Caki2 (cell line): ENCODE measurements at places on chromosomes 12 and 14. TPM values are rescaled to one million over a fixed set of nuclear protein-coding genes. Genes with fewer than 3 reads are reported as not detected.

- DNase-seq: no peak
Measured at GRCh38 chr14:50985124-50985858, 41.0 kb upstream of the PYGL start.

GRCh38 chr12:53843545-53843944 is 91.8 kb upstream of the CISTR start:
- DNase-seq: no peak

- no peak for DNase-seq
Measured at GRCh38 chr12:123115409-123116121, 35.3 kb downstream of the PITPNM2 start.

GRCh38 chr12:44158746-44159145 is 322.9 kb downstream of the TMEM117 start:
- DNase-seq: no peak

DNA sequence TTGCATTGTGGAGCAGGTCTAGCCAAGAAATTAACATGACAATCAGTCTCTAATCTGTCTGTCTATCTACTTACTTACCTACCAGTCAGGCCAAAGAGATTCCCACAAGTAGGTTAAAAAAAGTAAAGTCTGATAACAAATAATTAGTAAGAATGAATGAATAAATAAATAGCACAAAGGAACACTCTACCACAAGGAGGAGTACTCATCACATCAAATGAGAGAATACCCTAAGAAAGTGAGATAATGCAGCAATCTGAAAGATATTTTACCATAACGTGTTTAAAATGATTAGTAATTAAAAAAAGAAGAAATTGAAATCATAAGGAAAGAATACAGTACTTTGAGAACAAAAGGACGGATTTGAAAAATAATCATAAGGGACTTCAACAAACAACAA is 187.2 kb downstream of the SYNE2 start:
- no peak for DNase-seq

GRCh38 chr12:124395284-124395752 is 100.4 kb downstream of the RFLNA start:
- no peak for DNase-seq

GRCh38 chr14:88380405-88380804 is 5.1 kb upstream of the SPATA7 start:
- DNase-seq: no peak

DNA sequence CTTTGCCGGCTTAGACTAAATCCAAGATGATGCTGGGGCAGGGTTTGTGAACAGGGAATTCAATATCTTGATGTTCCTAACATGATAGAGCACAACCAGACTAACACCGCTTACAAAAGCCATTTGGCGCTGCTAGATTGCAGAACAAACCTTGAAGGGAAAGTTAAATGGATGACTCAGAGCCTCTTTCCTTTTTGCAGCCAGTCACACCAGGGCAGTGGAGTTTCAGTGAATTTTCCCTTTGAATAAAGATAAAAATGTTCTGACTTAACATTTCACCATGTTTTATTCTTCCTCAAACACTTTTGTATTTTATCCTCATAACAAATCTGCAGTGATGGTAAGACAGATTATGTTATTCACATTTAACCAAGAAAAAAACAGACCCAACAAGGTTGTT is 47.3 kb downstream of the PDE6H start:
- DNase-seq: no peak

GRCh38 chr12:92482599-92482998 is 220.2 kb upstream of the PLEKHG7 start:
- no peak for DNase-seq

DNA sequence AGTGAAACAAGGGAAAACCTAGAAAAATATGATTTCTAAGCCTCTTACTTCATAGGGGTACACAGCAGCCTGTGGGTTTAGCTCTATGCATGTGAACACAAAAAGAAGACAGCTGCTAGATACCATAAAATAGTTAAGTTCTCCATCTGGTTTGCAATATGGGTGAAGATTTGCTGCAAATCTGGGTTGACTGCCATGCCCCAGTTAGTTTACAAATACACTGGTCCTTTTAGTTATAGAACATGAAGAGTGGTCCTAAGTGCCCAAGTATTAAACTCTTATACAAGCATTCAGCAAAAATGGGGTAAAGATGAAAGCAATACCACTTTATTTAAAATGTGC is 176.1 kb downstream of the AEBP2 start:
- no peak for DNase-seq

- no peak for DNase-seq
Measured at GRCh38 chr12:16258963-16259362, 18.5 kb downstream of the SLC15A5 start.

- peak; percentile 28 for DNase-seq
Measured at GRCh38 chr12:132561427-132562156, 48.8 kb downstream of the LRCOL1 start.

- DNase-seq: no peak
Measured at GRCh38 chr14:56554301-56554700, 25.3 kb upstream of the TMEM260 start.

DNA sequence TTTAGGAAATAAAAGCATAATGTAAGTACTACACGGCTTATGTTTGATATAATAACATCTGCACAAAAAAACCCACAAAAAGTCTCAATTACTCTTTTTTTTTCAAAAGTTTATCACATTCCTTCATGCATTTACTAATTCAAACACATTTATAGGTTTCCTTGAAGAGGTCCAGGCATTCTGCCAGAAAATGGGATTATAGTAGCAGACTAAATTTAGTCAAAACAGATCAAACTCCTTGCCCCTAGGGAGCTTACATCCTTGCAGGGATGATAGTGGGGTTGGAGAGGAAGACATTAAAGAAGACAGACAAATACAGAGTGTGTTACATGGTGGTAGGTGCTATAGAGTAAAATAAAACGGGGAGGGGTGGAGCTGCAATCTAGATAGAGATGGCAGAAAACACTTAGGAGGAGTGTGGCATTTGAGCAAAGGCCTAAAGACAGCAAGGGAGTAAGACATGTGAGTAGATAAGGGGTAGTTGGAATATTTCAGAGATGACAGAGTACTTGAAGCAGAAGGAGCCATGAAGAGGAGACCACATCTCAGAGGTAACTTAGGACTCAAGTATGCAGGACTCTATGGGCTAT is 266.9 kb downstream of the PPFIA2 start:
- DNase-seq: no peak

GRCh38 chr14:33710273-33710672 is 240.6 kb downstream of the EGLN3 start:
- no peak for DNase-seq

- DNase-seq: no peak
Measured at GRCh38 chr14:40269436-40269835, 837.2 kb upstream of the FBXO33 start.

GRCh38 chr14:37201724-37202123 is 4.0 kb downstream of the MIPOL1 start:
- no peak for DNase-seq

DNA sequence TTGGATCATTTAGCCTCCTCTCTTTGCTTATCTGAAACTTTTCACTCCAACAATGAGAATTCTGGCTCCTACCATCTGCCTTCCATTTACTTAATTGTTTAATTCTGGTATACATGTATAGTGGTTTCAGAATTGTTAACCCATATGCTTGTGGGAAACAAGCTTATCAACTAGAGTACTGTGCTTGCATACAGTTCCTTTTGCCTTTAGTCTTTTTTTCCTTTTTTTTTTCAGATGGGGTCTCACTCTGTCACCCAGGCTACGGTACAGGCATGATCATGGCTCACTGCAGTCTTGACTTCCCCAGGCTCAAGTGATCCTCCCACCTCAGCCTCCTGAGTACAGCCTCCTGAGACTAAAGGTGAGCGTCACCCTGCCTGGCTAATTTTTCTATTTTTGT is 153.8 kb upstream of the LHX5 start:
- DNase-seq: no peak

GRCh38 chr12:96233939-96234461 is 39.8 kb downstream of the ELK3 start:
- DNase-seq: no peak

- DNase-seq: no peak
Measured at GRCh38 chr12:61452076-61452475, 808.1 kb upstream of the USP15 start.

DNA sequence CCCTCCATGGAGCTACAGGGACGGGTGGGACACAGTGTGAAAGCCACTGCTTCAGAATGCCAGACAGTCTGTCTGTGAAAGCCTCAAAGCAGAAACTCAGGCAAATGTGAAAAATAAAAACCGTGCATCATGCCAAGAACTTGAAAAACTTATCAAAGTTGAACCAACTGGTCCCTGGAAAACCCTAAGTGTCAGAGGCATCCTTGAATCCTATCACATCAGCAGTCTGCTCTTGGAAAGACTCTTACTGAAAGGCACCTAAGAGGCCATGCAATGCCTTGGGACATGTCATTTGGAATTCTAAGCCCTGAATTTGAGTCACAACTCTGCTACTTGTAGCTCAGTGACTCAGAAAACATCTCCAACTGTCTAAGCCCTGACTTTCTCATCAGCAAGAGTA is 62.4 kb upstream of the GRIN2B start:
- no peak for DNase-seq

DNA sequence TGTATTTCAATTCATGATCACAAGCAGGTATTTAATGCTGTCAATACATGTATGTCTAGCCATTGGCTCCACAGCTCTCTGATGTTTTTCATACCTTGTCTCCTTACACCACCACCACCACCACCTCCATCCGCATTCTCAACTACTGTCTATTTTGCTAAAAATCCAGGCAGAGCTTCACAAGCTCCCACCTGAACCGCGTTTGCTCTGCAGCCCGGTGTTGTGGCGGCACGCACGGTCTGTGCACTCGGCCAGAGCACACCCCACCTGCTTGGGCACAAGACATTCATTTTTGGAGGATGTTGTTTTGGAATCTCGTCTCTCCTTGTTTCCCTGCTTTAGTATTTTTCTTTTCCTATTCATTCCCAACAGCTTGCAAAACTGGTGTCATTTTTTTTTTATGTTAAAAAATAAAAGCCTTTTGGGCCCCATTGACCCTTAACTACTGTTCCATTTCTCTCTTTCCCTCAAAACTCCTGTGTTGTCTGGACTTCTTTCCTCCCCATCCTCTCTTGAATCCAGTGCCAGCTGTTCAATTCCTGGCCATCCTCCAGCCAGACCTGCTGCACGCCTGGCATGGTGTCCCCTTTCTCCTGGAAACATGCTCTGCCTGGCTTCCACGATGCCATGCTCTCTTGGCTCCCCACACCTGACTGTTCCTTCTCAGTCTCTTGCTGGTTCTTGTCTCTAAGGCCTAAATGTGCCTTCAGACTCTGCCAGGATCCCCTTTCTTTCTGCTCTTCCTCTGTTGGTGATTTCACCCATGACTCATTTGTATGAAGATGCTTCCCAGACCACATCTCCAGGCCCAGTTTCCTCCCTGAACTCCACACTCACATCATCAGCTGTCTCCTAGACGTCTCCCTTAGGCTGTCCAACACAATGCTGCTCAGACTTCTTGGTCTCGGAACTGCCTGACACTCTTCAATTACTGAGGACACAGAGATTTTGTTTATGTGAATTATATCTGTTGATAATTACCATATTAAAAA is 37.9 kb downstream of the PIWIL1 start:
- no peak for DNase-seq

GRCh38 chr14:80477388-80478160 is 266.3 kb upstream of the DIO2 start:
- no peak for DNase-seq

- DNase-seq: no peak
Measured at GRCh38 chr14:98189511-98189910, 1082.5 kb downstream of the BCL11B start.

- no peak for DNase-seq
Measured at GRCh38 chr14:93775744-93776143, 12.5 kb downstream of the PRIMA1 start.

DNA sequence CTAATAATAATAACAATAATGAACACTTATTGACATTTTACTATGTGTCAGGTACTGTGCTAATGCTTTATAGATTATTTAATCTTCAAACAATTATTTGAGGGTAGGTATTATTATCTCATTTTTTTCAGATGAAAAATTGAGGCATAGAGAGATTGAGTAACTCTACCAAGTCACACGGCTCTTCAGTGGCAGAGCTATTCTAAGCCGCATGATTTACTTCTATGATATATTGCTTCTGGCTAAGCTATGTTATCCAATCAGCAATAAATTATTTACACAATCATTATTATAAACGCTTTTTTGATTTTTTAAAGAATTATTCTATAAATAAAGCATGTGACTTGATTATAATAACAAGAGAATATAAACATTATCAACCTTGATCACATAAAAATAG is 80.0 kb downstream of the TMEM30B start:
- no peak for DNase-seq

GRCh38 chr12:104974626-104975290 is 11.4 kb upstream of the NOPCHAP1 start:
- DNase-seq: no peak

DNA sequence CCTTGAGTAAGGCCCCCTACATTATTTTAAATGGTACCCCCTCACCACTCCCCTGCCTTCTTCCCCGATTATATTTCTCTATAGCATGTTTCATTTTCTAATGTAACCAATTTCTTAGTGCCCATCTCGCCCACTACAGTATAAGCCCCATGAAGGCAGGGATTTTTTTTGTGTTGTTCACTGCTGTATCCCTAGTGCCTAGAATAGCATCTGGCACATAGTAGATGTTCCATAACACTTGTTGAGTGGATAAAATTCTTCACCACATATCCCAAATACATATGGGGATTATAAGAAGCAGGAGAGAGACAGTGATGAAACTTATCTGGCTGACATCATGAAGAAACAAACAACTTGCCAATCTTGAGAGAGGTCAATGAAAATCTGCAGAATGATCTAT is 11.5 kb downstream of the FBXO21 start:
- DNase-seq: no peak

DNA sequence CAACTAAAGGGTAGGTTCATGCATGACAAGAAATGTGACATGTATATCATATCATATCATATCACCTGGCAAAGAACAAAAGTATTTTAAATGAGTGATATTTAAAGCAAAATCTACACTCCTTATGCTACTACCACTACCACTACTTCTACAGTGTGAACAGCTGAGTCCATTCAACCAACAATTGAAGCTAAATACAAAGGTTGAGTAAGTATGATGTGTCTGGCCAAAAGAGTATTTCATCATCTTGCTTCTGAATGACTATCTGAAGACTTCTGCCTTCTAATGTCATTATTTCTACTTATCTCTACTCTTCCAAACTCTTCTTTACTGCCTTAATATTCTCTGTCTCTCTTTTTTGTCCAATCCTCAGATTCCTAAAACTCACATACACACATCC is 292.6 kb upstream of the CAND1 start:
- no peak for DNase-seq

RERG gene
- total RNA-seq: 2.9 and 3.0 TPM in 2 replicates

ENDOU gene
- total RNA-seq: not detected in 2 replicates

SLC5A8 gene
- not detected in 2 replicates for total RNA-seq

ENO2 gene
- total RNA-seq: 91.9 and 127 TPM in 2 replicates

SERPINA3 gene
- total RNA-seq: 0.64 TPM in 1 of 2 replicates, not detected in the other

GNB3 gene
- 0.14 and 0.46 TPM in 2 replicates for total RNA-seq

NRIP2 gene
- total RNA-seq: not detected in 2 replicates

MDGA2 gene
- not detected in 2 replicates for total RNA-seq

POTEG gene
- not detected in 2 replicates for total RNA-seq

AEBP2 gene
- total RNA-seq: 10.0 and 22.8 TPM in 2 replicates

CPNE6 gene
- total RNA-seq: 0.07 TPM in 1 of 2 replicates, not detected in the other

AHNAK2 gene
- 37.7 and 40.7 TPM in 2 replicates for total RNA-seq

C14orf180 gene
- not detected in 2 replicates for total RNA-seq

ARHGAP9 gene
- total RNA-seq: not detected in 2 replicates

PRH1 gene
- 0.27 and 16.2 TPM in 2 replicates for total RNA-seq
